Urothelium cell line (cell line): ENCODE measurements at places on chromosomes 4 and X.

GRCh38 chrX:48816014-48816810 is 10.1 kb upstream of the ERAS start:
- no peak for DNase-seq

- DNase-seq, result no peak
Measured at GRCh38 chr4:86944964-86945781, 10.4 kb downstream of the AFF1 start.

GRCh38 chrX:115229337-115230003 is 4.4 kb downstream of the LRCH2 start:
- DNase-seq, result no peak

DNA sequence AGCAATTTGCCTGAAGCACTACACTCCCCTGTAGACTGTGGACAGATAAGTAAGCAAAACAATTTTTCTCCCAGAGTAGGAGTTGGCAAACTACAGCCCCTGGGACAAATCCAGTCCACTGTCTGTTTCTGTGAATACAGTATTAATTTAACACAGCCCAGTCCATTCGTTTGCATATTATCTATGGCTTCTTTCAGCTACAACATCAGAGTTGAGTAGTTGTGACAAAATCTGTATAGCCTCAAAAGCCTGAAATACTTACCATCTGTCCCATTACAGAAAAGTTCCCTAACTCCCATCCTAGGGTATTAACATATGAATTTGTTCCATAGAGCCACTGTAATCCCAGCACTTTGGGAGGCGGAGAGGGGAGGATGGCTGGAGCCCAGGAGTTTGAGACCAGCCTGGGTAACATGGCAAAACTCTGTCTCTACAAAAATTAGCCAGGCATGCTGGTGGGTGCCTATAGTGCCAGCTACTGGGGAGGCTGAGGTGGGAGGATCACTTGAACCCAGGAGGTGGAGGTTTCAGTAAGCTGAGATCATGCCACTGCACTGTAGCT is 53.0 kb downstream of the AMELX start:
- no peak for DNase-seq

DNA sequence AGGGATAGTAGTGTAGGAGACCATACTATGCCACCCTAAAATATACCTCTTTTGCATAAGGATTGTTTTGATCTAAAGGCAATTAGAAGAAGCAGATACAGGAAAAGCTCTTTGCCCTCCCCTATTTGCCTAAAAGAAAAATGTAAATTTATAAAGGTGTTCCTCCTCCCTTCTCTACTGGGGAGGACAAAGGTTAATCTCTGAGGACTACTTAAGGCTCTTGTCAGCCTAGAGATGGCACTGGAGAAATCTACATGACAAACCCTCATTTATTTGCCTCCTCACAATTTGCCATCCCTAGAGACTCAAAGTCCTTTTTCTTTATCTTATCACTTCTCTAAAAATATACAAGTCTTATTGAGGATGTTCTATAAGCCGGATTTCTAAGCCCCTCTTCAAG is 1021.8 kb downstream of the STPG2 start:
- DNase-seq, result no peak

DNA sequence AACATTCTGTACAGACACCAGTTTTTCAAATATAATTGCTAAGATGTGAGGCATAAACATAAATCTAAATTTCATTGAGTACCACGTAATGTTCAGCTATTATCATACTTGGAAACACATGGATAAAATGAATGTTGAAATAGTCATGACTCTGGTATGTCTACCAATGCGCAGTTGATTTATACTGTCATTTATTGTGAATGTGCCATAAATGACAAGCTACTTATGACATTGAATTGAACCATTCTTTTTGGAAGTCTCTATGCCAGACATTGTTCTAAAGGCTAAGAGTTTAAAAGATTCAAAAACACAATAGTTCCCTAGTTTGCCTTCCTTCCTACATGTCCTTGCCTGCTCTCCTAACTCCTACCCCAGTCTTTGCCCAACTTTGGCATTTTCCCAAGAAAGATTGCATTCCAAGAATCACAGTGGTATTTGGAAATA is 96.6 kb upstream of the DMD start:
- no peak for DNase-seq

DNA sequence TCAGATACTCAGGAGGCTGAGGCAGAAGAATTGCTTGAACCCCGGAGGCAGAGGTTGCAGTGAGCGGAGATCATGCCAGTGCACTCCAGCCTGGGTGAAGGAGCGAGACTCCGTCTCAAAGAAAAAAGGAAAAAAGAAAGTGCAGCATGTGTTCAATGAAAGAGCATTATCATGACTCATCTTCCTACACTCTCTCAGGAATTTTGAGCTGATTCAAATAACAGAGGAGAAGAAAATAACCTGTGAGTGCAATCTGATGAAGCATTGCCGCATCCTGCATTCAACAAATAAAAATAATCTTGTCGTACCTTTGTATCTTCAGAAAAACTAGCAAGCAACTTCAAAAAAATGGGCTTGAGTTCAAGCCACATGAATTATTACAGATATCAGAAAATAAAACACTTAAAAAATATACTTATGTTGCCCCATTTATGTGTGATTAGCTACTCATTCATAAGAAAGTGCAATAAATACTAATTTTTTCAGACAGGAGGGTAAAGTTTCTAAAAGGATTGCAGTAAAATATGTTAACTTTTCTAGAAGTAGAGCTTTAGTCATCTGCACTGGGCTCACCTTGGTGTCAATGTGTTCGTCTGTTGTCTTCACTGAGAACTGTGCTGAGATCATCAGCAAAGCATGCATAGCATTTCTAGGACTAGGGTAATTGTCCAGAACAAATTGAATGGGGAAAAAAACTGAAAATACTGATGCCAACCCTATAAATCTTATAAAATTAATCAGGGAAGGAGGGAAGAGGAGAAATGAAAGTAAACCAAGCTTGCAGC is 90.4 kb upstream of the VCX3B start:
- DNase-seq, result peak; percentile 21
